Heart right ventricle (tissue), 16 donors: ENCODE measurements at places on chromosomes 12 and 14. TPM values are rescaled to one million over a fixed set of nuclear protein-coding genes. Genes with fewer than 3 reads are reported as not detected.

The ADAMTS20 gene
- not detected for polyA plus RNA-seq

The BEST3 gene
- 0.35 TPM for polyA plus RNA-seq

DNA sequence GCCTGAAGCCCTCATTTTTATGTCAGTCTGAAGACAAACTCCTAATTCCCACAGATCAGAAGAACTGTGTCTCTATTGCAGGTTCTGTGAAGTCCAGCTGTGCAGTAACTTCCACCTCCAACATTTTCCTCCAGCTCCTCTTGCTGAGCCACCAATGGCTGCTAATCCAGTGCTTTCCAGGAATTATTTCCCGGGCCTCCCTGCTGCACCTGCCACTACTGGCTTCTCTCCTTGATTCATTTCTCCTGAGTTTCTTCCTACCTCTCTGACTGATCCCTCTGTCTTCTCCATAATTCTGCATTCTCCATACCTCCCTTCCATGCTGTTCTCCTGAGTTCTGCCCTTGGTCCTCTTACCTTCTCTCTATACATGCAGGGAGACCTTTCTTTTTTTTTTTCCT, 21.2 kb downstream of the CALCOCO1 start:
- no peak for DNase-seq

GRCh38 chr14:67949771-67950170, 130.2 kb downstream of the RAD51B start:
- no peak for DNase-seq

DNA sequence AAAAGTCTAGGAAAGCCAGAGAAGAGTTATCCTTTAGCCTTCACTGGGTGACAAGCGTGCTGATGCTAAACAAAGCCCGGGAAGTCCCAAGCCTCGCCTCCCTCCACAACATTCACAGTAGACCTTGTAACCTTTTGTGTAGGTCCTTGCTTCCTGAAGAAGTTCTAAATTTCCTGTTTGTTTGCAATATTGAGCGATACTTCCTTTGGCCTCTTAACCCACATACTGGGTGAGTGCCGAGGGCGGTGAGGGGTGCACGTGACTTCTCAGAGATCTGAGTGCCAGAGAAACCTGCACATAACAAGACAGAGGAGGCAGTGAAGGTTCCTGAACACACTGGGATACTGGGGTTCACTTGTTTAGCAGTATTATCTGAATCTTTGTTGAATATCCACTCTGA, 134.3 kb downstream of the PLXNC1 start:
- DNase-seq = no peak

DNA sequence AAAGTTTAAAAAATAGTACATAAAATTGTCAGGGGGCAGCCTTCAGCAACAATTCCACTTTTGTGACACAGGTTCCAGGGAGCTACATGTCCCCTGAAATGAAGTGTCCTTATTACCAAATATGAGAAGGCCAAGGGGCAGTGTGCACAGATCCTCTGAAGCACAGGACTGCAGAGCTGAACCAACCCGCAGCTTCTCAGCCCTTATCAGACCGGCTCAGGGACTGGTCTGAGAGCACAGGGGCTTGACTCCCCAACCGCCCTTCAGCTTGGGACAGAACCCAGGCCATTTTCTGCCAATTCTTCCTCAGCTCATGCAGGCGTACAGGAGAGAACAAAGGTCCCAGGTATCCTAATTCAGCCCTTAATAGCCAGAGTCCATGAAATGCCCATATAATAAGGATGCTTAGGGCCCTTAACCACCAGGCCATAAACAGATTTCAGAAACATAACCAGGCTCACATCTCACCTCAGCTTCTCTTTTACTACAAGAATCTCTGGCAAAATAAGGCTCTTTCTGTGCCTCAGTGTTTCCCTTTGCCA, 221.3 kb downstream of the ANO2 start:
- no peak for DNase-seq

DNA sequence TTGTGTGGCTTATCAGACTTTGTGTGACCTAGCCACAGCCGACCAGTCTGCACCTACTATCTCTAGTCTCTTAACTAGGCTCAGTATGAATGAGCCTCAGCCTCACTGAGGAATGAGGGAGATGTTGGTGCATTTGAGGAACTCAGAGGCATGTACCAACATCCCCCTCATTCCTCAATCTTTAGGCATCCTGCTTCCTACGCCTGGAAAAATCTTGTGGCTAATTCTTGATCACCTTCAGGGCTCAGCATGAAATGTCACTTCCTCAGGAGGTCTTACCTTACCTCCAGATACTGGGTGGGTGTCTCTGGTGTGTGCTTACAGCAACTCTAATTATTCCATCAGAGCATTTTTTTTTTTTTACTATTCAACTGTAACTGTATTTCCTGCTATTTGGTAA, 148.8 kb upstream of the TMCC3 start:
- DNase-seq = no peak

- DNase-seq = no peak
These were observed 84.5 kb downstream of the PITPNM2 start for GRCh38 chr12:123066384-123066710.

DNA sequence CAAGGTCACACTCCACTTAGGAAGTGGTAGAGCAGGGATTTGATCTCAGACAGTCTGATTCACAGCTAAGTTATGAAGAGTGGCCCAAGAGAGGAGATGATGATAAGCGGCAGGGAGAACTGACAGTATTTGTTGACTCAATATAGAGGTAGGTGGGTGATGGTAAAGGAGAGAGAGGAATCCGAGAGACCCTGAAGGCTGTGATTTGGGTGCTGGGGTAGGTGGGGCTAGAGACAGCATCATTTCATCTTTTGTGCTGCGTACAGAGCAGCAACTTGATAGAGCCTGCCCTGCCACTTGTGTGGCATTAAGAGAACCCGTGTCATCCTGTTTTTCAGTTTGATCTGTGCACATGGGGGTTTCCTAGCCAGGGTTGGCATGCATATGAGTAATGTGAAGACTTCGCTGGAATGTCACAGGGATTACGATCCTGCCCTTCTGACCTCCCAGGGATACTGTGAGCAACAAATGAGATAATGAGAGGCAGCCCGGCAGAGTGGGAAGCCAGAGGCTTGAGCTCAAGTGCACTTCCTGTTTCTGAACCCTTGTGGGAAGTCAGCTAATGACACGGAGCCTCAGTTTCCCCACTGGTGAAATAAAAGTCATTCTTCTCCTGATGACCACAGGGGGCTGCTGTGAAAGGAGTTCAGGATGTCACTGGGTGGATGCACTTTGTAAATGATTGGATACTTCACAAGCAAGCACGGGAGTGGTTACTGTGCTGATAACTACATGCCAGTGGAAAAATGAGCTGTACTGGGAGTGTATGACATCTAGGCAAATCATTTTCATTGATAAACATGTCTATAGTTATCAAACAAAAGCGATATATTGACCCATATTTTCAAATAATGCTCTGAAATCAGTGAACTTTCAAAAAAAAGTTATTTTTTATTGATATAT, 59.5 kb upstream of the IGF1 start:
- no peak for DNase-seq

DNA sequence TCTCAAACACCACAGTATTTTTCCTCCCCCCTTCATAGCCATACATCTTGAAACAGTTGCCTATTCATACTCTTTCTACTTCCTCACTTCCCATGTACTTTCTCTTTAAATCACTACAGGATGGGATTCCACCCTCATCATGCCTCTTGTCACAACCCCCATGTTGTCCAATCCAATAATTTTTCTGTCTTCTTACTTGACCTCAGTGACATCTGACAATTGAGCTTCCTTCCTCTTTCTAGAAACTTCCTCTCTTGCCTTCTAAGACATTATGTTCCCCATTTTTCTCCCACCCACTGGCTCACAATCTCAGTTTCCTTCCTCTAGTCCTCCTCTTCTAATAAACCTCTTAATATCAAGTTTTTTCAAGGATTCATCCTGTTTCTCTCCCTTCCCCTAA, 5.3 kb downstream of the C2CD5 start:
- no peak for DNase-seq

GRCh38 chr14:100862277-100862676, 36.4 kb downstream of the MEG3 start:
- no peak for DNase-seq

- no peak for DNase-seq
These were observed 163.2 kb downstream of the PIWIL1 start for GRCh38 chr12:130500835-130501330.
